NAMALWA (cell line): ENCODE measurements at places on chromosomes 6 and 20.
A peak's percentile ranks its signal among the peaks of the same experiment; 100 is the strongest.

- no peak for DNase-seq
These were observed 14.3 kb upstream of the MYMX start for GRCh38 chr6:44202332-44202971.

DNA sequence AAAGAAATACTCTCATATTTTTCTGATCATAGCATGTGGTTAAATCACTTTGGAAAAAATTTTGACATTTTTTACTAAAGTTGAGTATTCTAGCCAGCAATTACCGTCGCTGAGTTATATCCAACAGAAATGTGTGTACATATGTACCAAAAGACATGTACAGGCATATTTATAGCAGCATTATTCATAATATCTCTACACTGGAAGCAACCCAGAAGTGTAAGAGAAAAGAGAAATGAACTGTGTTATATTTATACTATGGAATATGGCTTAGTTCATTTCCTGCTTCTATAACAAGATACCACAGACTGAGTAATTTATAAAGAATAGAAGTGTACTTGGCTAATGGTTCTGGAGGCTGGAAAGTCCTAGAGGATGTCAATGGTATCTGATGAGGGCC is 474.0 kb upstream of the GJE1 start:
- DNase-seq, result no peak

DNA sequence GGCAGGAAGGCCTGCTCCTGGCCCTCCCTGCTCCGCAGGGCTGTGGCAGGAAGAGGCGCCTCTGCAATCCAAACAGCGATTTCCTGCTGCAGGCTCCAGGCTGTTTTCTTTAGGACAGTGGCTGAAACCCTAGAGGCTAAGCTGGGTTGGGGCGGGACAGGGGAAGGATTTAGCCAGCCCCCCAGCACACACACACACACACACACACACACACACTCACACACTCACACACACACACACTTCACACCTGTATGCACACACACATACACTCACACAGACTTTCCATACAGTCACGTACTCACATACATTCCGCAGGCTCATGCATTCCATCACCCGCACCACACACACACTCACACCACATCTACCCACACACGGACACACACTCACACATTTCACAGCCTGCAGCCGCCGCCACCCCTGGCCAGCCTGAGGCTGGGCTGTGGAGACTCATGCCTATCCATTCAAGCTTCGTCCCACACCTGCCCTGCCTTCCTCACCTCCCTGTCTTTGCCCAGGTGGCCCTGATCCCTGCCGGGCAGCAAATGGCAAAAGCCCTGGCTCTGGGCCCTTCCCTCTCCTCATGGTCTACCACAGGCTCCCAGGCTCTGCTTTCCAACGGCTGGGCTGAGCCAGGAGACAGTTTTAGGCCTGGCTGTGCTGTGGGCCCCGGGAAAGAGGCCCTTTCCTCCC is 17.9 kb downstream of the MDFI start:
- DNase-seq, result no peak

- DNase-seq, result peak; percentile 11
These were observed 231.2 kb upstream of the ZFP64 start for GRCh38 chr20:52422574-52423336.

DNA sequence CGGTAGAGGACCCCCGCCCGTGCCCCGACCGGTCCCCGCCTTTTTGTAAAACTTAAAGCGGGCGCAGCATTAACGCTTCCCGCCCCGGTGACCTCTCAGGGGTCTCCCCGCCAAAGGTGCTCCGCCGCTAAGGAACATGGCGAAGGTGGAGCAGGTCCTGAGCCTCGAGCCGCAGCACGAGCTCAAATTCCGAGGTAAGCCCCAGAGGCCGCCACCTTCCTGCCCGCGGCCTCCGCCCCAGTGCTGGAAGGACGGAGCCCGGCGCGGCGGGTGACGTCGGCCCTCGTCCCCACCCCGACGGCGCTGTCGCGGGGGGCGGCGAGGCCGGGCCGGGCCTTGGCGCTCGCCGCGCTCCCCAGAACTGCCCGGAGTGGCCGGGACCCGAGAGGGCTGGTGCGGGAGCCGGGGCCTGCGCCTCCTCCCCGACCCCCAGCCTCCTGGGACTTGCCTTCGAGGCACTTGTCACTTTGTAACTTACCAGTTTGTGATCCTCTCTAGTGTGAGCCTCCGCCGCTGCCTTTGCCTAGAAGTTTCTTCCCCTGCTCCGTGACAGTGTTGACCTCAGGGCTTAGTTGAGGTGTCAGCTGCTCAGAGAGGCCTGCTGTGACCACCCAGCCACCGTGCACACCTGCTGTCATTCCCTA is 417 bp downstream of the VAPB start:
- DNase-seq, result peak; percentile 59

- no peak for DNase-seq
These were observed 19.9 kb downstream of the SPINT3 start for GRCh38 chr20:45495501-45495941.

- no peak for DNase-seq
These were observed 160.5 kb upstream of the MMS22L start for GRCh38 chr6:97443408-97444080.

DNA sequence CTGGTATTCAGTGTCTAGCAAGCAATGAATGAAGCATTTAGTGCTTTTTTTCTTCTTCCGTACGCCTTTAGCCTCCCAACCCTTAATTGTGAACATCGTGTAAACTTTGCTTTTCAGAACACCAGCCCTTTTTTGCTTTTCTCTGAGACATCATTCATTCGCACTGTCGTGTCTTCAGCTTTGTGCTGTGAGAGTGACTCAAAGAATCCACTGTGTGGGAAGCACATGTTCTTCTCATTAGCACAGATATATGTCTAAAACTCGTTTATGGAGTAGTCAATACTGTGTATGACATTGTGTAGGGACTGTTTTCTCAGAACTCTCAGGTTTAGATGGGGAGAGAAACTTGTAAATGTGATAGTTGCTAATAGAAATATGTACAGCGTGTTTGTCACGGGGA is 279.1 kb downstream of the FARS2 start:
- DNase-seq, result no peak

- no peak for DNase-seq
These were observed 35.9 kb downstream of the SLC2A12 start for GRCh38 chr6:134016558-134016814.

DNA sequence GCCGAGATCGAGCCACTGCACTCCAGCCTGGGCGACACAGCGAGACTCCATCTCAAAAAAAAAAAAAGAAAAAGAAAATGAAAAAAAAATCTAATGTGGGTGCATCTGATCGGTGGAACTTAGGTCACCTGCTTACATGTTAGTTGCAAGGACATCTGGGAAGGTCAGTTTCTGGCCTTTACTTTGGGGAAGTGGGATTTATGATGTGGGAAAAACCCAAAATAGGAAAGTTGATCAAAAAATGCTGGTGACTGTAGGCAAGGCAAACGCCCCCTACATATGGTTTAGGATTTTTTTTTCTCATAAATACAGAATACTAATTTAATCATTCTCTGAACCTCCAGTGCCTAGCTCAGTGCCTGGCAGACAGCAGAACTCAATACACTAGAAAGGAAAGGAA is 69.2 kb upstream of the PIM1 start:
- no peak for DNase-seq

DNA sequence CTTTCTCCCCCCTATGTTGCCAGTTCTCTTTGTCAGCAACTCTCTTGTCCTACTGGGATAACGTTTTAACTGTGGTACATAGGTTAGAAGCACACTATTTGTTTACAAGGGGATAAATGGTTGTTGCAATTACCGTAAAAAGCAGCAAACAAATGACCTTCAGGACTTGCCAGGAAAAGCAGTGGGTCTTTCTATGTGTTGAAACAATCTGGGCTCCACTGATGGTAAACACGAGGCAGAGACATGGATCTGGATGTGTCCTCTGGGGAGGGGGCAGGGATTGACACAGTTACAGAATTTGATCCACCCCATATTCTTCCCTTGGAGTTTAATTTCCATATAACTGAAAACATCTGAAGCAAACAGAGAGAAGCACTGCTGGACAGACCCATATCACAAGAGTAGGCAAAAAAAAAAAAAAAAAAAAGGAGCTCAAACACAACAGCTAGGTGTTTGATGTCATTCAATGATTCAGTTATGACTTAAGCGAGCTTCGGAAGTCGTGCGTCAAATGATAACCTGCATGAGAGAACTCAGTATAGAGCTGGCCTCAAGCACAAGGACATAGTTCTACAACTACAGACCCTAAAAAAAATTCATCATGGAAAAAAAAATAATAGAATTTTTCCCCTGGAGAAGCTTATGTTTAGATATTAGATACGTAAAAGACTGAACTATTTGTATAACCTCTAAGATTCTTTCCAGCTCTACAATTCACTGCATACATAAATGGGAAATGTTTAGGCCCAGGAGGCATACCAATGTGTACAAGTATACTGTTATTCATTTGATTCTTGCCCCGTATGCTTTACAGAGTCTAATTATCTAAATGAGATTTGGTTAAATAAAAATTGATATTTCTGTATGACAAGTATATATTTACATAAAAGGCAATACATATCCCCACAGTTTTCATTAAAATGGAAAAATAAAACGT is 127.7 kb downstream of the ALDH8A1 start:
- no peak for DNase-seq

- DNase-seq, result no peak
These were observed 120.9 kb upstream of the IFNGR1 start for GRCh38 chr6:137339929-137340559.

GRCh38 chr6:166241974-166242373 is 66.2 kb downstream of the PRR18 start:
- DNase-seq, result no peak

GRCh38 chr6:64459411-64459944 is 823.9 kb downstream of the PHF3 start:
- DNase-seq, result no peak

DNA sequence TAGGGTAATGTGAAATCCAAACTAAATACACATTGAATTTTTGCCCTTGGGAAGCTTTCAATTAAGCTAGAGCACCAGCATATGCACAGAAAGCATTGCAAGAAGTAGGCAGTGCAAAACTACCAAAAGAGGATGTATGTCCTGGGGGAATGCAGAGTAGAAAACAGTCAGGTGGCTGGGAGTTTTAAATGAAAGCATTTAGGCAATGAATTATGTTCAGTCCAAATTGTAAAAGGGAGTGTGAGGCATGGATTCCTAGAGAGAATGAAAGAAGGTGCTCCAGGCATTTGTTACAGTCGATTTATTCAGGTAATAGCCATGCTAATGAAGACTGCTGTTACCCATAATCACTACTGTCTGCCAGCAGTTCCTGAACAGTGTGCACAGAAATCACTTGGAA is 604.1 kb upstream of the POU3F2 start:
- DNase-seq, result no peak

DNA sequence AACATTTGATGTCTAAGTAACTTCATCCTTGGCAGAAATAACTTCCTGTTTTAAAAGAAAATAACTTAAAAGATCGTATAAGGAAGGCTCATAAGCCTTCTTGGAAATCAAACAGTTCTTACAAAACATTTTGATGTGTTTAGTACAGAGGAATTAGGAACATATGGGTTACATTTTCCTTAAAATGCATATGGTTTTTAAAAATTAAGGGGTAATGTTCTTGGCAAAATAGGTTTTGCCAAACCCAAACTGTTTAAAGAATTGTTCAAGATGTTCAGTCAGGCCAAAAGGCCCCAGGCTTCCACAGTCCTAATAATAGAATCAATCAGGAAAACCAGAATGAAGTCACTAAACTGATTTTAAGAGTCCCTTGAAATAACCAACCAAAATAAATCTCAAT is 142.7 kb upstream of the SLC35B3 start:
- DNase-seq, result no peak

GRCh38 chr6:140487586-140487985 is 1113.1 kb upstream of the CITED2 start:
- DNase-seq, result no peak

GRCh38 chr6:108518714-108519576 is 41.8 kb upstream of the FOXO3 start:
- DNase-seq, result peak; percentile 64

- DNase-seq, result no peak
These were observed 53.5 kb downstream of the RALGAPA2 start for GRCh38 chr20:20658871-20659431.

DNA sequence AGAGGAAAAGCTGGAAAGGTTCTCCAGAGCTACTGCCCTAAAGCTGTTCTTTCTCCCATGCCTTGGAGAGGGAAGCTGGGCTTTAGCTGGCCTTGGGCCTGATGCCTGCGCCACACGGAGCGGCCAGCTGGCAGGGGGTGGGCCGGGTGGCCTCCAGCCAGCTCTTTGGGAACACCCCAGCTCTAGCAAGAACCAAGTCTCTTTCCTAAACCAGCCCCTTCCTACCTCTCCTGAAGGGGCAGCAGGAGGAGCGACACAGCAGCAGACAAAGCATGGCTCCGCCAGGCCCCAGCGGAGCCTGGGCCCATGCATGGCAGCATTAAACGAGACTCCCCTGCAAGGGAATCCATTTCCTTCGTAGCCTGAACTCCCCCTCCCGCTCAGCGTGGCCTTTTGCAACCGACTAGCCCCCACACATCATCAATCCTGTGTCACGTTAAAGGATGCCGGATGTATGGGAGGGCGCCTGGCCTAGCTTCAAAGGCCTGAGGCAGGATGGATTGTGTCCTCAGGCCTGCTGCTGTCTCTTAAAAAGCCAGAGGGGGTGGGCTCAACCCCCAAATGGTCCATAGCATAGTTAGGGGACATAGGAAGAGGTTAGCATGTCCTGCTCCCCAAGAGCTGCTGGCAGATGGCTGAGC is 14.0 kb downstream of the MRPS18A start:
- DNase-seq, result no peak

DNA sequence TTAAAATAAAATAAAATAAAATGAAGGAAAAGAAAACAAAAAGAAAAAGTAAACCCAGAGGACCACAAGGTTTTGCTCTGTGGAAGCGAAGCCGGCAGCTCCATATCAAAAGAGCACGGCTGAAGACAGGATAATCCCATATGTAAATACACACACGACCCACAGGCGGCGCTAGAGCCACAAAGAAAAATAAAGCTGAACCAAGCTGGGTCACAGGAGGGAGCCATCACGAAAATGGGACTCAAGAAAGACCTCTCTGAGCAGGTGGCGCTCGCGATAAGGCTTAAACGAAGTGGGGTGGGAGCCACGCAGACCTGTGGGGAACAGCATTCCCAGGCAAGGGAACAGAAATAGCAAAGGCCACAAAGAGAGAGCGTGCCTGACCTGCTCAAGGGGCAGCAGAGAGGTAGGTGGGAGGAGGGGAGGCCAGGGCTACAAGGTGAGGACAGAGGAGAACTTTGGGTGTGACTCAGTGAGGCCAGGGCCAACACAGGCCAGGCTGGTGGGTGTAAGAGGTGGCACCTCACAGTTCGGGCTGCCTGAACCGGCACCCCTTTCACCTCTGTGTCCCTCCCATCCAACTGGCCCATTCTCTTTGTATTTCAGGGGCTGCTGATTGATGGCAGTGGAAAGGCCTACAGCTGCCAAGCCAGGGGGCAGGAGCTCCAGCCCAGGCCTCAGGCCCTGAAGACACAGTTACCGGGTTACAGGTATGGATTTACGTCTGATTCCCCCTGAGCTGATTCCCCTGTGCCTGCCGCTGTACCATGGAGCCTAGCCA is 26.0 kb downstream of the PTGIS start:
- DNase-seq, result peak; percentile 89

- no peak for DNase-seq
These were observed 28.5 kb downstream of the OSBPL2 start for GRCh38 chr20:62266851-62267250.

DNA sequence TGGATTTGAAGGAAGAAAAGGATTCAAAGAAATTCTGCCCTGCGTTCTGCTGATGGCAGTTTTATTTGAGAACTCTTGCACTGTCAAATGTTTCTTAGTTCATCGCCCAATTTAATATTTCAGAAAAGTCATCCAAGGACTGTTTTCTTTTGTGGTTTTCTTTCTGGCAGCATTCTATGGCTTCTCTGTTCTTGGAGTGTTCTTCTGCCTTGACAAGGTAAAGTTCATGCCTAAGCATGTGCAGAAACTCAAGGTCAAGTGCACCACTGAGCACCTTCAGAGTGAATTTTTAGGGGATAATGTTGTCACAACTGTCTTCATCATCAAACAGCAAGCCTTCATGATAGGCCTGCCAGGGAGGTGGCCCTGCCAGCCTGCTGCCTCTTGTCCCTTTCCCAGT is 225.6 kb downstream of the PLCB1 start:
- no peak for DNase-seq
